ENCODE measurements at places on chromosomes 7 and 10.
A peak's percentile ranks its signal among the peaks of the same experiment; 100 is the strongest.

DNA sequence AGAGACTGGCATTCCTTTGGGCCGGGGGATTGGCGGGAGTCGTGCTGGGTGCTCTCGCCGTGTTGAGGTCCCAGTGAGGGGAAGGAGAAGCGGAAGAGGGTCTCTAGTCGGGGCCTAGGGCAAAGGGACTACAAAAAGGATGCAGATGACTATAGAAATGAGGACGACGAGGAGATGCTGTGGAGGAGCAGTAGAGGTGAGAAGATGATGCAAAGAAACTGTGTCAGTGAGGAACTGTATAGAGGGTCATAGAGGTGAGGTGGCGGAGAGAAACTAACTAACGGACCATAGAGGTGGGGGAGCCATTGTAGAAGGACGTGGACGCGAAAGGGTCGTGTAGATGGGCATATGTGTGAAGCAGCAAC lies 324 bp downstream of the TWNK start:
- no peak for DNase-seq

GRCh38 chr7:30995536-30995935 lies 31.8 kb downstream of the GHRHR start:
- DNase-seq = no peak

- DNase-seq = no peak
Measured at GRCh38 chr7:150900675-150901074, 48.4 kb downstream of the AOC1 start.

GRCh38 chr7:104980440-104980839 lies 33.6 kb upstream of the KMT2E start:
- DNase-seq = no peak

DNA sequence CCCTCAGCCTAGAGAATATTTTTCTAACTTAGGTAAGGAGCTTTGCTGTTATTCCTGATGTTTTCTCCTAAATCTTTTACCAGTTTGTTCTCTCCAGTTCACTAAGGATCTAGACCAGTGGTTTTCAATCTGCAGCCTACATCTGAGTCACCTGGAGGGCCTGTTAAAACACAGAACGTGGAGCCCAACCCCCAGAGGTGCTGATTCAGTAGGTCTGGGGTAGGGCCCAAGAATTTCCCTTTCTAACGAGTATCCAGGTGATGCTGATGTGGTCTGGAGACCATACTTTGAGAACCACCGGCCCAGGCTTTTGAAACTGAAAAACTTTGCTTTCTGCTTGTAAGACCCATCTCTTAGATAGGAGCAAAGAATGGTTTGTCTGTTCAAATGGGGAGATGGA lies 51.2 kb upstream of the KMT2E start:
- no peak for DNase-seq

GRCh38 chr7:49770838-49771237 lies 2.6 kb upstream of the VWC2 start:
- DNase-seq = no peak

DNA sequence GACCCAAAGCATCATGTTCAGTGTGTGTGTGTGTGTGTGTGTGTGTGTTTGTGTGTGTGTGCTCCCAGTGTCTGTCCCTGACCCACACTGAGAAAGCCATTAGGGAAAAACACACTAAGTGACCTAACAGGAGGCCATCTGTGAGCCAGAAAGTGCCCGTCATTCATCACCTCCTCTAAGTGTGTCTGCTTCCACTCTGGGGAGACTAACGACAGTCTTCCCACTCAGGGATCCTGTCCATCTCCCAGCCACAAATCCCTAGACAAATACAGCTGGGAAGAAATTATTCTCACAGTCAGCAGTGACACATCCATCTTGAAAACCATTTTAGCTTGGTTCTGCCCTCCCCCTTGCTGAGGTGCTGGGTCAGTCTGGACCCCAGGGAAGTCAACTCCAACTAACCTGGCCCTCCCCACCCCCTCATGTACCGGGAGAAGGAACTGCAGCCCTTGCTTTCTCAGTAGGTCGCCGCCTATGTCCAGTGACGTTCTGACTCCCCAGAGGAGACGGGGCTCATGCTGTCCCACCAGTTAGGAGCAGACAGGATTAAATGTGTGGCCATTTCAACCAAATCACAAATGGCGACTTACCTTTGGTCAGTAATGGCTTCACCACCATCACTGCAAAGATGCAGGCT lies 296.5 kb upstream of the ZNF32 start:
- DNase-seq = no peak

- DNase-seq = no peak
Measured at GRCh38 chr7:109622320-109622719, 1052.6 kb downstream of the DNAJB9 start.

- DNase-seq = no peak
Measured at GRCh38 chr10:17708821-17709220, 43.2 kb upstream of the TMEM236 start.

DNA sequence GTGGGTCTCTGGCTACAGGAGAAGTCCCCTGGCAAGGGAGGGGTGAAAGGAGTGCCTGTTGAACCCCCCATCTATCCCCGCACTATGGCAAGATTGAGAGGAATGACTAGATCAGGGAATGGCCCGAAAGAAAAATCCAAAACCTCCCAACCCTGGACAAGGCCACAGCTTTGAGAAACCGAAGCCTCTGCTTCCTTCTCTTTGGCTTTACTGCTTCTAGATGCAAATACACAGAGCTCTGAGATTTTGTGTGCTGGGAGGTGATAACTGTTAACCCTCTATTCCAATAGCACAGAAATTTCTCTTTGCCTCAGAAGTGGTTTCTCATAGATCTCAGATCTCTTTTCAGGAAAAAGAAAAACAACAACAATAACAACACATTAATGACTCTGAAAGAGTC lies 15.0 kb downstream of the CAV1 start:
- no peak for DNase-seq

DNA sequence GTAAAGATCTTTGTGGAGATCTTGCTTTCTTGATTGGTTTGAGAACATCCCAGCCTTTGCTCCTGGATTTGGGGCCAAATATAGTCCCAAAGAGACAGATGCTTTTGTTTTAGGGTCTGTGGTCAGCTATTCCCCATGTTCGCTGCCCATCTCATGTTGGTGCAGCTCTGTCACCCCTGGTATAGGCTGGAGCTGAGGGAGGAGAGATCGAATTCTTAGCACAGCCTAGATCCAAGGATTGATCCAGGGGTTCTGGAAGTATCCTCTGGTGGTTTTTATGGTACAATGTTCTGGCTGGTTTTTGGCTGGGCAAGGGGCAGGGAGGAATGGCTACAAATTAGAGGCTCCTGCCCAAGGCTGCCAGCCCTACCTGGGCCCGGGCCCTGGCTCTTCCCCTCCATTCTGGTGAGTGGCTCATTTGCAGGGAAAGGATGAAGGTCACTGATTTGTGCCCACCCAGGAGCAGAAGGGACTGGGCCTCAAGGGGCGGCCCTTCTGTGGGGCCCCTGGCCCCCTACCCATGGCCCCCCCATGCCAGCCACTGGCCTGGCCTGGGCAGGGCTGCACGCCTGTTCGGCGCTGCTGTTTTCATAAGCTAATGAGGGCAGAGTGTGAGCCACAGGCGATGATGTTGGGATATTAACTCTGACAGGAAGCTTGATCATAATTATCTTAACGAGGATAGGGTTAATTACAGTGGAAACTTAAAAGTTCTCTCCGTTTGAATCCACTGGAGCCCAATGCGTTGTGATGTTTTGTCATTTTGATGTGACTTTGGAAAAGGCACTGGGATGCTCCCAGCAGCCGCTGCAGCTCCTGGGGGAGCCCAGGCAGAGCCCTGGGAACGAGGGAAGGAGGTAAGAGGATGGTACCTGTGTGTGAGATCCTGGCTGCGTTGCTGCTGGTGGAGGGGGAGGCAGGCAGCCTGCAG lies 600.6 kb downstream of the LRMDA start:
- no peak for DNase-seq

- no peak for DNase-seq
Measured at GRCh38 chr7:14270099-14270498, 280.6 kb upstream of the ETV1 start.

GRCh38 chr7:44259547-44260457 lies 59.0 kb downstream of the YKT6 start:
- no peak for DNase-seq

GRCh38 chr10:118448744-118449143 lies 106.6 kb upstream of the FAM204A start:
- no peak for DNase-seq

DNA sequence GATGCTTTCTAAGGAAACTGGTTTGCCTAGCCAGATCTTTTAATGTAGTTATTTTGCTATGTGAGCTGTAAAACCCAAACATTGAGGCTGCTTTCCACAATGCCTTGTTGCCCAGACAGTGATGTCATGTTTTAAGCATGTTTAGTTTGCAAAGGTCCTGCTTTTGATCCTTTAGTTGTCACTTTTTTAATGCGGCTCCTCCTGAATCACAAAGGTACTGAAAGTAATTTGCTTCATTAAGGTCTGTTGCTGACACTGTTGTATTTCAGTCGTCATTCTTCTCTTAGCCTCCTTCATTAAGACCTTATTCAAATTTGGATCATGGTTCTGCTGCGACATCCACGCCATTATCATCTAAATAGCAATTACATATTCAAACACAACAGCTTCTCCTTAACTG lies 10.6 kb downstream of the RPA3 start:
- DNase-seq = no peak

GRCh38 chr10:124366825-124367224 lies 51.9 kb downstream of the OAT start:
- no peak for DNase-seq

GRCh38 chr10:1762076-1762475 lies 24.8 kb upstream of the ADARB2 start:
- DNase-seq = no peak

DNA sequence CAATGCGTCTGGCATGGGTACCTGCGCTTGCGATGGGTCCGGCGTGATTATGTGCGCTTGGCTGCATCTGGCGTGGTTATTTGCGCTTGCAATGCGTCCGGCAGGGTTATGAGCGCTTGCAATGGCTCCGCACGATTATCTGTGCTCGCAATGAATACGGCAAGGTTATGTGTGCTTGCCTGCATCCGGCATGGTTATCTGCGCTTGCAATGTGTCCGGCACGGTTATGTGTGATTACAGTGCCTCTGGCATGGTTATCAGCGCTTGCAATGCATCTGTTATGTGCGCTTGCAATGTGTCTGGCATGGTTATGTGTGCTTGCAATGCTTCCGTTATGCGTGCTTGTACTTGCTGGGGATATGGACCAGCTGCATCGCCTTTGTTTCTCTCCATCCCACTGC lies 37.7 kb downstream of the RBAK start:
- no peak for DNase-seq

GRCh38 chr10:83994325-83994724 lies 145.0 kb upstream of the GHITM start:
- DNase-seq = no peak

DNA sequence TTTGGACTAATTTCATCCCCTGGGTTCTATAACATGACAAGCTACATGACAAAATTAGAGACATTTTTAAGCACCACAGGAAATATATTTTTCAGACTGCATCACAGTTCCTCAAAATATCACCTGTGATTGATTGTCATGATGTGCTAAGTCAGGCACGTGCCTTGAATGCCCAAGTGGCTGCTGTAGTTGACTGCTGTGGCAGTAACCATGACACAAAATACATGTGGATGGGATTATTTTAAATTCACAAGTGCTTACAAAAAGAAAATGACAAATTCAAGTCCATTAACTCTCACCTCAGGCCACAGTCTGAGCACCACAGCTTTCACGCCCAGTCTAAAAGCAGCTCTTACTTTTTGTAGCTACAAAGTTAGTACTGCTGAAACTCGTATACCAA lies 45.5 kb downstream of the TNPO3 start:
- no peak for DNase-seq

DNA sequence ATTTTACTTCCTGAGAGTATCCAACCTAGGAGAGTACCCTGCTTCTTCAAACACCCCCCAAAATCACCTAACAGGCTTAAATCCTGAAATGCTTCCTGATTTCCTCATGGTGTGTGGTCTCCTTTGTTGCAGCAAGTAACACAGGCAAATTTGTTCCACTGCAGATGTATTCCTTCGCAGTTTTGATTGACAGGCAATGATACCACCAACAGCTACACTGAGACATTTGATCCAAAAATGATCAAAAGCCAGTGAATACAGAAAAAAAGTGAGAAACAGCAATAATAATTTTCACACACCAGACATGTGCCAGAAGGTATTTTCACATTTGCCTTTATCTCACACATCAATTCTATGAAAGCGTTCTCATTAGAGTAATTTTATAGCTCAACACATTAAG lies 95.9 kb downstream of the HERPUD2 start:
- no peak for DNase-seq

DNA sequence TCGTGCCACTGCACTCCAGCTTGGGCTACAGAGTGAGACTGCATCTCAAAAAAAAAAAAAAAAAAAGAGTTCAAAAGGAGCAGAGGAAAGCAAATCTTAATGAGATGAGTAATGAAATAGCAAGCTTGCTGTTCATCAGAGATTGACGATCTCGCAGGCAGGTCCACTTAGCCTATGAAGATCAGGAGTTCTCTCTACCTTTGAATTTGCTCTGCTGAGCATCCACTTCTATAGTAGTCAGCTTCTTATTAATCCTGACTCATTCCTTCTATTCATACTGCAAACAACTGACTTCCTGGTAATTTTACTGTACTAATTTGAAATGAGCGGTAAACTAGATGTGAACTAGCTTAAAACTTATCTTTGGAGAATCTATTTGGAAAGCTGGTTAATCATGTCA lies 1014.6 kb downstream of the GATA3 start:
- no peak for DNase-seq

- DNase-seq = peak; percentile 65
Measured at GRCh38 chr7:26151953-26152781, at the start of gene NFE2L3. TSS of gene NFE2L3 (plus strand) at chr7:26152198. CDS start at chr7:26152499, 301 bp downstream.

- DNase-seq = no peak
Measured at GRCh38 chr7:116218051-116218645, 7.8 kb downstream of the TES start.

DNA sequence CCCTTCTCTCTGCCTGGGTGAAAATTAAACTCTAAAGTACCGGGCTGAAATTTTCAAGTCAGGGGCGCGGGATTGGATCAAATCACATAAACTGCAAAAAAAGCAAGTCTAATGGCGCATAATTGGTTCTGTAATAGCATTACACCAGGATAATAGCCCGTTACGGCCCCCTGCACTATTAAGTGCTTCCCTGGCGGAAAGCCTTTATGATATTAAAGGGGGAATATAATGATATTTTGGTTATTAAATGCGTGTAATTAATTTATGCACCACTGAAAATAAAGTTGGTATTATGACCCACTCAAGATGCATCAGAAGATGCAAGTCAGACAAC lies 744 bp upstream of the DRGX start:
- no peak for DNase-seq

- DNase-seq = no peak
Measured at GRCh38 chr10:13700473-13701144, 113.8 kb downstream of the PRPF18 start.

GRCh38 chr7:42175834-42176723 lies 60.9 kb downstream of the GLI3 start:
- DNase-seq = no peak

- DNase-seq = no peak
Measured at GRCh38 chr10:7397049-7398035, 13.5 kb downstream of the SFMBT2 start.

GRCh38 chr10:8026349-8027259 lies 27.9 kb upstream of the GATA3 start:
- DNase-seq = no peak
